Skeletal muscle cell (primary cell): ENCODE measurements at places on chromosomes 5 and 9.

GRCh38 chr9:121622387-121623203 lies 28.8 kb upstream of the DAB2IP start:
- DNase-seq: no peak

- peak; percentile 88 for DNase-seq
Measured at GRCh38 chr5:74316064-74316603, 324.4 kb downstream of the ENC1 start.

DNA sequence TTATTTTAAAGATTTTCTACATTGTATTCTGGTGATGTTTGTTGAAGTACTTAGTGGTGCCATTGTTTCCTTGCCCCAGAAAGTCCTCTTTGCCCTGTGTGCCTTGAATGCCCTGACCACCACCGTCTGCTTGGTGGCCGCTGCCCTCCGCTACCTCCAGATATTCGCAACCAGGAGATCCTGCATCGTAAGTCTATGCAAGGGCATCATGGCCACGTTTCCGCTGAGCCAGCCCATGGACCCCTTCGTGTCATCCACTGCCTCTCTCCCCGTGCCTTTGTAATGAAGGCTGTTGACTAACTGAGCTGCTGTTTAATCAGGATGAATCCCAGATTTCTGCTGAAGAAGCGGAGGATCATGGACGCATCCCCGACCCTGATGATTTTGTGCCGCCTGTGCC lies 52.3 kb downstream of the ENTREP1 start:
- no peak for DNase-seq

DNA sequence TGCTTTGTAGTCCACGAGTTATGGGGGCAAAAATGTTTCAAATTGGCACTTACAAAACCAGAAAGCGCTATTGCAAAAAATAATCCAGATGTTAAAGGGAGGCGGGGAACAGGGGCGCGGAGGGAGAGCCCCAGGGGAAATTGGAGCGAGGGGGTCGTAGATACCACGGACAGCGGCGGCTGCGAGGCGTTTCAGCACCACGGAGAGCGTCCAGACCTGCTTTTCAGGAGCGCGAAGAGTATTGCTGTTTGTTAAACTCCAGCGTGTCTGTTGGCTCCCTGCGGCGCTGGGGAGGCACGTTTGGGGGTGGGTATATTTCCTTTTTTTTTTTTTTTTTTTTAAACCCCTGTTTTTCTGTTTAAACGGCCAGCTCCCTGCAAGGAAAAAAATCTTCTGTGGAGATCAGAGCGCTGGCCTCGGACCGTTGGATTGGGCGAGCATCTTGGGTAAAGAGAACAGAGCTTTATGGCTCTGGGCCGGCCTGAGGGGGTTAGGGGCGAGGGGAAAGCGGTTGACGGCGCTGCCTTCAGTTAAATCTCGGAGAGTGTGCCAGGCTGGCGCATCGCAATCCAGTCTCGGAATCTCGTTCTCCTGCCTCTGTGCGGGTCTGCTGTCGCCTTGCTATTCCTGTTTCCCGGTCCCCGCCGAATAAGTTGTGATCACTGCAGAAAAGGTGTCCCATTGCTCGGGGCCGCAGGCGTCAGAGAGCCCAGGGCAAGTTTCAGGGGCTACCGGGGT lies at the start of gene GLRA1:
Gene GLRA1 (minus strand): TSS at position 288 of the 738 bp plus-strand sequence. CDS start 302 bp downstream, outside the sequence.
- peak; percentile 2 for DNase-seq

- peak; percentile 20 for DNase-seq
Measured at GRCh38 chr5:1511651-1512540, 11.9 kb downstream of the LPCAT1 start.
